ENCODE measurements at places on chromosomes 16 and 17. TPM values are rescaled to one million over a fixed set of nuclear protein-coding genes. Genes with fewer than 3 reads are reported as not detected.

Gene MGRN1
- total RNA-seq = 65.1 TPM

Gene CD300E
- not detected for total RNA-seq

Gene PRSS21
- not detected for total RNA-seq

Gene MT1F
- total RNA-seq = 3.8 TPM

Gene MPV17L
- 11.3 TPM for total RNA-seq

Gene ZC3H7A
- total RNA-seq = 75.7 TPM

Gene TBC1D3
- total RNA-seq = not detected

Gene NACA2
- total RNA-seq = not detected

Gene PIPOX
- 4.7 TPM for total RNA-seq

Gene FADS6
- total RNA-seq = not detected

Gene VAMP2
- total RNA-seq = 40.7 TPM
